ENCODE measurements at places on chromosomes 5 and 9.

GRCh38 chr5:128196791-128197190, 113.2 kb downstream of the SLC12A2 start:
- no peak overlapping the region for H3K27ac ChIP-seq
- peaks cover 2% of the 10 kb centered on the region for H3K36me3 ChIP-seq
- no peaks in the 10 kb centered on the region for H3K4me1 ChIP-seq
- no peak for DNase-seq

DNA sequence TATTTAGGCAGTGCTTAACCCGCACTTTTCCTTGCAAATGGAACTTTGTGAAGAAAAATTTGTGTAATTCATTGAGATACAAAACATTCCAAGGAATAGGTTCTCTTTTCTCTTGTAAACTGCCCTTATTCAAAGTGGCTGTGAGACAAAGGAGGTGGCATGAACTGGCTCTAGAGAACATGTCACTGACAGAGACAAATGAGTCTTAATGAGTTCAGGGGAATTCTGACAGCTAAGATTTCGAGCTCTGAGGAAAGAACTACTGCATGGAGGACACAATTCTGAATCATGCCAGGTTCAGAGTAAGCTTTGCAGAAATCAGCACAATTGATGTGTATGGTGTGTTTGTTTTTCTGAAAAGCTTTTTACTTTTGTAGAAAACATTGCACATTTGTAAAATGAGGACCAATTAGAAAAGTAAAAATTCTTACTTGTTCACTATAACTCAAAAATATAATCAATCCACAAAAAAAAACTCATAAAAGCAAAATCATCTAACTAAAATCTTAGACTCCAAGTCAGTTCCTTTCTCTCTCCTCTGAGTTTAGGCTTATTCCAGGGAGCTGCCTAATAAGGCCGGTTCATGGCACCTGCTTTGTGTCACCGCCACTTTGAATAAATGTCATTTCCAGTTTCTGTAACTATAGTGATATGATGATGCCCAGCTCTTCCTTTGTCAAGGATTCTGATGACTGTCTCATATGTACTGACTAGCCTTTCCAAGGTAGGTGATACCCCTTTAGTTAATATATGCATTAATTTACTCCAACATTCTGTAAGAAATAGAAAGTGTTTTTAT, 163.2 kb downstream of the HCN1 start:
- no peaks in the 10 kb centered on the region for H3K4me1 ChIP-seq
- DNase-seq, result no peak
- H3K4me3 ChIP-seq, result no peak overlapping the region
- no peaks in the 10 kb centered on the region for H3K36me3 ChIP-seq
- H3K27ac ChIP-seq, result no peak overlapping the region

- DNase-seq, result no peak
- H3K36me3 ChIP-seq, result no peaks in the 10 kb centered on the region
- H3K27ac ChIP-seq, result no peak overlapping the region
- peaks cover 6% of the 10 kb centered on the region for H3K4me1 ChIP-seq
These were observed 123.5 kb upstream of the TARS1 start for GRCh38 chr5:33317271-33317670.

- no peaks in the 10 kb centered on the region for H3K27me3 ChIP-seq
- H3K27ac ChIP-seq, result no peak overlapping the region
- DNase-seq, result no peak
- H3K4me3 ChIP-seq, result no peak overlapping the region
These were observed 37.0 kb downstream of the NR6A1 start for GRCh38 chr9:124733964-124734740.

DNA sequence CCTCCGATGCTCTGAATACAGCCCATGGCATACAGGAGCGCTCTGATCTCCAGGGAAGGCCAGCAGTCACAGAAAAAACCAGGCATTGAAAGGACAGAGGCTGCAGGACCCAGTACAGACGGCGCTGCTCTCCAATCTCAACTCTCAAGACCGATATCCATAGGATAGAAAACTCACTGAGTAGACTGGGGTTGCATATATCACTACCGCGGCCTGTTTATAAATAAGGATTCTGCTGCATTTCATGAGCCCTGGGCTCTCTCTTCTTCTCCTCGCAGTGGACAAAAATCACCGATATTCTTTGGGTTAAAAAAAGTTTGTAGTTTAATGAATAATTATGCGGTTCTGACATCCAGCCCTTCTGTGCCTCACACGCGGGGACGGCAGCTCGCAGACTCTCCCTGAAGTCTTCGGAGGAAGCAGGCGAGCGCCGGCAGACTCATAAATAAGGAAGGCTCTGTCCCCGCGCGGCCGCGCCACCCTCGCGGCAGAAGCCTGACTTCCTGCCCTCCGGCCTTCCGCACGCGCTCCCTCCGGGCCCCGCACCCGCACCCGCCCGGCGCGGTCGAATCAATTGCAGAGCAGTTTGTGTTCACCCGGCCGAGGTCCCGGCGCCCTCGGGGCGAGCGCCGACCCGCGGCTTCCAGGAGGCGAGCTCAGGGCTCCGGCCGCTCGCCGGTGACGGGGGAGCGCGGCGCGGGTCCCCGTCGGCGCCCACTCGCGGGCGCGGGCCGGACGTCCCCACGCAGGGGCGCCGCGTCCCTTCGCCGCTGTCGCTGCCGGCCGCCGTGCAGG, at the start of gene FAM78A:
Gene FAM78A, minus strand, starts transcription at position 417 of the 795 bp plus-strand sequence. Its CDS starts 331 bp downstream, at position 86.
- no peaks in the 10 kb centered on the region for H3K36me3 ChIP-seq
- H3K27me3 ChIP-seq, result peaks cover 1% of the 10 kb centered on the region
- peak; percentile 85 for DNase-seq
- peak within 1 kb of the TSS; percentile 36 for H3K4me3 ChIP-seq

DNA sequence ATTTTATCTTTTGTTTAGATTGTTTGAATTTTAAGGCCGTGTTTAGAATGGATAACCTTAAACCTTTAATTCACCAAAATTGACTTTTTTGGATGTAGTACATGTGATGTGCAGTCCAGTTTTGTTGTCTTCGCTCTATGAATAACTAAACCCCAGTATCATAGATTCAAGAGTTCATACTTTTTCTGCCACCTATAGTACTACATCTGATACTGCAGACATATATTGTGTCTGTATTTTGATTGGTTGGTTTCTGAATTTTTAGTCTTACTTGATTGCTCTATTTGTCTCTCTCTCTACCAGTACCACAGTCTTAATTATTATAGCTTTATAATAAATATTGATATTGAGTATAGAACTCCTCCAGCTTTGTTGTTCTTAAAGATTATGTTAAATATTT, 58.1 kb downstream of the PPIP5K2 start:
- no peak overlapping the region for H3K4me3 ChIP-seq
- H3K27ac ChIP-seq, result no peak overlapping the region
- no peaks in the 10 kb centered on the region for H3K27me3 ChIP-seq
- DNase-seq, result no peak
- H3K4me1 ChIP-seq, result no peaks in the 10 kb centered on the region

GRCh38 chr5:61257421-61257820, 74.6 kb upstream of the ZSWIM6 start:
- H3K36me3 ChIP-seq, result no peaks in the 10 kb centered on the region
- H3K4me3 ChIP-seq, result no peak overlapping the region
- no peak overlapping the region for H3K27ac ChIP-seq
- H3K4me1 ChIP-seq, result no peaks in the 10 kb centered on the region

GRCh38 chr9:96555567-96556386, 63.9 kb downstream of the CDC14B start:
- H3K4me3 ChIP-seq, result no peak overlapping the region
- H3K27ac ChIP-seq, result peak overlapping the region; percentile 33

- H3K36me3 ChIP-seq, result no peaks in the 10 kb centered on the region
- H3K27me3 ChIP-seq, result no peaks in the 10 kb centered on the region
- DNase-seq, result no peak
- no peak overlapping the region for H3K27ac ChIP-seq
These were observed 16.2 kb downstream of the GDF9 start for GRCh38 chr5:132850066-132850465.

DNA sequence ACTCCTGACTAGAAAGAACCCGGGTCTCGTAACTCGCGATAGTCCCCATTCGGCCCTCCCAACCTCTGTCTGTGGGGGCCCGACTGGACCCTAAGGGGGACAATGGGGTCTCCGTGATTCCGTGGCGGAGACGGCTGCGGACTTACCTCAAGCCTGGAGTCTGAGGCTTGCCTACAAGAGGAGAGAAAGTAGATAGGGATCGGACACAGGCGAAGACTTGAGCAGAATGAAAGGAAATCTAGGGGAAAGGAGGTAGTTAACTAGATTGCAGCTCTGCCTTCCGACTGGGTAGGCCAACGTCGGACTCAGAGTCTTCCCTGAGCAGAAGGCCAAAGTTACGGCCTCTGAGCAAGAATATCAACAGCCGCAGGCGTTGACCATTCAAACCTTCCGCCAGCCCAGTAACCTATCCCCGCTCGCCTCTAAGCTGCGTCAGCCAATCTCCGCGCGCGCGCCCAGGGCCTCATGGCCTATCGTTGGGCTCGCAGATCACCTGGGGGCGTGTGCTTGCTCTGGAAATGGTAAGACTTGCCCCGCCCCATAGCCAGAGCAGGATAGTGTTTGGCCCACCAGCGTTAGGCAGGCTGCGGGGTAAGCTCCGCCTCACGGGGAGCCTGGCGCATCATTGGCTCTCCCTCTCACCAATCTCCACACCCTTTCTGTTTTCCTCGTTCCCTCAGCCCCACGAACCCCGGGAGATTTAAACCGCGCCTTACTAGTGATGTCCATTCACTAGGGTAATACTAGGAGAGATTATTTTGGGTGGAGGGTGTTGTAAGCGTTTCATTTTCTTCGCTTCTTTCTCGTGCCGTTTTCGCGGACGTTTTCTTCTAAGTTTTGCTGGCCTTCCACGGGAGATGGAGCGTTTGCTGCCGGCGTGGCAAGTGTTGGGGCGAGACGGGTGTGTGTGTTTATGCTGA, at the start of gene CDC25C:
Gene CDC25C, minus strand, starts transcription at position 356 of the 920 bp plus-strand sequence. CDS start 624 bp downstream, outside the sequence.
- no peak within 1 kb of the TSS for H3K27ac ChIP-seq
- H3K27me3 ChIP-seq, result no peaks in the 10 kb centered on the region
- peak within 1 kb of the TSS; percentile 22 for H3K4me3 ChIP-seq
- no peaks in the 10 kb centered on the region for H3K36me3 ChIP-seq
- H3K4me1 ChIP-seq, result no peaks in the 10 kb centered on the region

DNA sequence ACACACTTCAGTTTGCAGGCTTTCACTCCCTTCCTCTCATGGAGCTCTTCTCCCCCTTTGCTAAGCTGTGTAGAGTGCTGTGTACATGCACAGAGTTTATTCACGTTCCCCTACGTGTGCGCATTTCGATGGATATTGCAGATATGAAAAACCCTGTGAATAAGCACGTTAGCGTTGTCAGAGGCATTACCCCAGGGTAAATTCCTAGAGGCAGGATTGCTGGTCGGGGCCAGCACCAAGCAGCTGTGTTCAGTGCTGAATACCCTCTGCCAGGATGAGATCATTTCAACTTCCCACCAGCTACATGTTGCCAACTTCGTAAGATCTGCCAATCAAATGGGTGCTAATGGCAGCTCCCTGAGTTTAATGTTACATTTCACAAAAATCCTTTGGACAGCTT, 172.3 kb upstream of the PPP1R26 start:
- DNase-seq, result no peak
- no peak overlapping the region for H3K4me3 ChIP-seq
- no peaks in the 10 kb centered on the region for H3K4me1 ChIP-seq
- H3K27me3 ChIP-seq, result no peaks in the 10 kb centered on the region

- no peak for DNase-seq
- H3K4me3 ChIP-seq, result no peak overlapping the region
- no peaks in the 10 kb centered on the region for H3K27me3 ChIP-seq
- no peaks in the 10 kb centered on the region for H3K4me1 ChIP-seq
- no peaks in the 10 kb centered on the region for H3K36me3 ChIP-seq
- no peak overlapping the region for H3K27ac ChIP-seq
These were observed 27.5 kb downstream of the AMBP start for GRCh38 chr9:114050646-114051045.

DNA sequence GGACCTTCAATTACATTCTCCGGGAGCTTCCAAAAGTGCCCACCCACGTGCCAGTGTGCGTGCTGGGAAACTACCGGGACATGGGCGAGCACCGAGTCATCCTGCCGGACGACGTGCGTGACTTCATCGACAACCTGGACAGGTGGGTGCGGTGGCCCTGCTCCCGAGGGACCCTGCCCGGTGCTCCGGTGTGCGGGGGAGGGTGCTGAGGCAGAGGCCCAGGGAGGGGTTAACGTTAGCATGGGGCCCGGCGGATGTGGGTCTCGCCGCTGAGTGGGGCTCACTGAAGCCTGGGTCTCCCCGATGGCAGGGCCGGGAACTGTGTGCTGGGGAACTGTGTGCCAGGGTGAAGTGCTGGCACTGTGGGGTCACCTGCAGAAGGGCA, 10.6 kb upstream of the AJM1 start:
- no peak overlapping the region for H3K4me3 ChIP-seq
- H3K36me3 ChIP-seq, result no peaks in the 10 kb centered on the region
- H3K27me3 ChIP-seq, result no peaks in the 10 kb centered on the region
- DNase-seq, result peak; percentile 44

GRCh38 chr9:93107151-93107824, 11.3 kb downstream of the CARD19 start:
- H3K27ac ChIP-seq, result no peak overlapping the region
- peaks cover 5% of the 10 kb centered on the region for H3K36me3 ChIP-seq
- no peak overlapping the region for H3K4me3 ChIP-seq
- H3K4me1 ChIP-seq, result no peaks in the 10 kb centered on the region

DNA sequence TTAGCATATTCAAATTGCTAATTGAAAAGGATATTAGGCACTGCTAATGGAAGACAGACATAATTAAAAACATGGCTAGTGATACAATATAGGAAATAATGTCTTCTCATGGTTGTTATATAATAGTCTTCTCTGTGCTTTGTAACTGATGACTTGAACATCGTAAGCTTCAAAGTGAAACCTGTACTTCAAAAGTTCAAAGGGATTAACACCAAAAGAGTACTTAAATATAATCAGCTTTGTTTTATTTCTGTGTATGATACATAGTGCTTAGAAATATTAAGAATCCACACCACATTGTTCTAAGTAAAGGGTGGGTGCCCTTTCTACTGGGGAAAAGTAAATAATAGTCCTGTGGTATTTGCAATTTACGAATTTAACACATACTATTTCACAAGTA, 75.4 kb upstream of the ITGA1 start:
- no peak overlapping the region for H3K4me3 ChIP-seq
- peaks cover 1% of the 10 kb centered on the region for H3K4me1 ChIP-seq
- H3K27ac ChIP-seq, result no peak overlapping the region
- DNase-seq, result no peak
- no peaks in the 10 kb centered on the region for H3K27me3 ChIP-seq

GRCh38 chr5:179160584-179160983, 100.4 kb downstream of the ZNF354C start:
- H3K36me3 ChIP-seq, result no peaks in the 10 kb centered on the region
- no peak overlapping the region for H3K27ac ChIP-seq
- no peaks in the 10 kb centered on the region for H3K4me1 ChIP-seq
- no peaks in the 10 kb centered on the region for H3K27me3 ChIP-seq
- H3K4me3 ChIP-seq, result no peak overlapping the region
- DNase-seq, result no peak

DNA sequence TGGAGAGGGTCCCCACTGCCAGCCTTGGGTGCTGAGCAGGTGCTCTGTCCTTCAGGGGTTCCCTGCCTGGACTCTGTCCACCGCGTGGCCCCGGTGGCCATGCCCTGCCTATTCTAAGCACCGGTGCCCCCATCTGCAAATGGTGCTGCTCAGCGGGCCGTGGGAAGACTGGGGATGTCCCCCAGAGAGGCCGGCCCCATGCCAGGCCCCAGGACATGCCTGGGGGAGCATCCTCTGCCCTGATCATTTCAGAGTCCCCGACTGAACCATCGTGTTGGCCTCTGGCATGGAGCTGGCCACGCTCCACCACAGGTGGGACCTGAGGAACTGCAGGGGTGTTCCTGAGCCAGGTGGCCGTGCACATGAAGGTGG, 64.7 kb downstream of the RXRA start:
- no peaks in the 10 kb centered on the region for H3K36me3 ChIP-seq
- no peak for DNase-seq
- no peaks in the 10 kb centered on the region for H3K4me1 ChIP-seq
- no peak overlapping the region for H3K4me3 ChIP-seq
- no peaks in the 10 kb centered on the region for H3K27me3 ChIP-seq

GRCh38 chr9:75669721-75670120, 220.8 kb upstream of the PCSK5 start:
- no peak for DNase-seq
- no peaks in the 10 kb centered on the region for H3K27me3 ChIP-seq
- H3K27ac ChIP-seq, result no peak overlapping the region
- no peaks in the 10 kb centered on the region for H3K4me1 ChIP-seq
